ENCODE measurements at places on chromosomes 13 and 19.

DNA sequence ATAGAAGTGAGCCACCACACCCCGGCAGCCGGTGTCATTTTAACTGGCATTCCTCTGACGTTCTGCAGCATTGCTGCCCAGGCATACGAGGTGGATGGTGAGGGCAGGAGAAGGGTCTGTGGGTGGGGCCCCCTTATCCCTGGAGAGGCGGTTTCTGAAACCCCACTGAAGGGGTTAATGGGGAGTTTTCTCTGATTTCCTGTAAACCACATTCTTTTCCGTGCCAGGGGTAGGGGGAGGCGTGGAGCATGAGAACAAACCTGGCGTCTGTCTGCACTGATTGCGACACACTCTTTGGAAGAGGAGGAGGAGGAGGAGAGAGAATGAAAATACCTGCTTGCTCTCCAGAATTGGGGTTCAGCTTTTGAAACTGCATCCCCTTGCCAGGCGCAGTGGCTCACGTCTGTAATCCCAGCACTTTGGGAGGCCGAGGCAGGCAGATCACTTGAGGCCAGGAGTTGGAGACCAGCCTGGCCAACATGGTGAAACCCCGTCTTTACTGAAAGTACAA, 2.7 kb upstream of the C3 start:
- no peak for DNase-seq

DNA sequence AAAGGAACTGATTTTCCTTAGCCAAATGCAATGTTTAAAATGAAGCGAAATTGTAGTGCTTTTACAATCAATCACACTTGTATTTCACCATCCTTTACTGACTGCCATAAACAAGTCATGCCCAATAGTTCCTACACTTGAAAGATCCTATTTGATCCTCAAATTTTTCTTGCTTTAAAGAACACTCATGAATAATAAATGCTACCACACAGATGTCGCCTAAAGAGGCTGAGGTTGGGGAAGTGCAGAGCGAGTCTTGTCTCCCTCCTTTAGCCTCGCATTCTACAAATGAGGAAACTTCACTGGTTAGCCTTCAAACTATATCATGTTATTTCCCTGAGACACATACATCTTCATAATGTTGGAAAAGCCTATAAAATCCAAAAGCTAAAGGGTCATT, 18.7 kb upstream of the AMER2 start:
- no peak for DNase-seq

DNA sequence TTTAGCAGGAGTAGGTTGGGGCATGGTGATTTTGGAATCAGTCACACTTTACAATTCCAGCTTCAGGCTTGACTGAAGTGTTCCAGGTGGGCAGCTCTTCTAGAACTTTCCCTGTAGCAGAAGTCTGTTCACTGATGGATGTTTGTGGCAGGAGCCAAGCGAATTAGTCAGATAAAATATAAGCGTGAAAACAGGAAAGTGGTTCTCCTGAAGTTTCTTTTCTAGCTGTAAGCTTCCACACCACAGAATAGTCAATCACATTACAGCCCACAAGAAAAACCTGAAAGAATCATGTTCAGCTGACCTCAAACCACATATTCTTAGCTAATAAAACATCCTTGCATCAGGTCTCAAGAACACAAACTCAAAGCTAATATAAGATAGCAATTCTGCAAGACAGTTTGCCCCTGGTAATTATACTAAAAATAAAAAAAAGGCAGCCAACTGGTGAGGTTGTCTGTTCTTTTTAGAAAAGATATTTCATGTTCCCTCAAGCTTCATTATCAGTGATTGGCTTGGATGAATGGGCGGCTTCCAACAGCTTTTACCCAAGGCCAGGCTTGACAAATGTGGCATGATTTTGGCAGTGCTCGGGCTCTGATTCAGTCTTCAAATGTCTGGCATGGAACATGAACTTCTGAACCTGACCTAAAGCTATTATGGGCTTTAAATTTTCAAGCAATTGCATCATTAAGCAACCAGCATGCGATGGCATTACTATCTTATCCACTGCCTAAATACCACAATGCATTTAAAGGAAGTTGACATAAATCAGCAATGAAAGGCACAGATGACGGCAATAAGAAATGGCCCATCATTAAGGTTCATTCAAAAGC, 136.8 kb downstream of the DCLK1 start:
- DNase-seq = no peak

DNA sequence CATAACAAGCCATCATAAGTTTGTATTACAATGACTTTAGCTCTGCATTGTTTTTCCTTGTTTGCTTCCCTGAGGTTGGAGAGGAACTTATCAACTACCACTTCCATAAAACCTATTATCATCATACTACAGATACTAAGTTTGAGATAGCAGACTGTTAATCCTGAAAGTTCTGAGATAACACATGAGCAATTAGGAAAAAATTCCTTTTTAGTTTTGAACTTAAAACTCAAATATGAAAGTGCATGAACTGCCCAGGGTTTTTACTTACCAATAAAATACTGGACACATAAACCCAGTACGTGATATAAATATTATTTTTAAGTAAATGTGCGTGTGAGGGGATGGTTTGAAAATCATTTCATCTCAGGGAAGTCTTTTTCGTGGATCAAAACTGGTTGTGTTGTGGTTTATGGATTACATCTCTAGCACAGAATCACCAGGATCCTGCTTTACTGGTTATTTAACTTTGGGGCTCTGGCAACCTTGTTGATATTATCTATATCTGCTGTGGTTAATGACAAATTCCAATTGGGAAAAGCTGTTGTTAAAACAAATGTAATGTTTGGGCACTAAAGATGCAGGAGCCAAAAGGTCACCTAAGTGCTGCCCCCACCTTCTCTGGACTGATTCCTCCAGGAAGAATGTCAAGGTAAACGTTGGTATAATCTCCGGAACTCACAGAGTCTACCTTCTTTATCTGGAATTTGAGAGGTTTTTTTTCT, 12.4 kb downstream of the CDX2 start:
- no peak for DNase-seq

GRCh38 chr13:19153782-19154450, 27.7 kb downstream of the TUBA3C start:
- DNase-seq = no peak

GRCh38 chr19:18433735-18434398, 4.1 kb downstream of the ISYNA1 start:
- no peak for DNase-seq

- no peak for DNase-seq
Observed at GRCh38 chr19:55672418-55672817, 2.6 kb upstream of the EPN1 start.

DNA sequence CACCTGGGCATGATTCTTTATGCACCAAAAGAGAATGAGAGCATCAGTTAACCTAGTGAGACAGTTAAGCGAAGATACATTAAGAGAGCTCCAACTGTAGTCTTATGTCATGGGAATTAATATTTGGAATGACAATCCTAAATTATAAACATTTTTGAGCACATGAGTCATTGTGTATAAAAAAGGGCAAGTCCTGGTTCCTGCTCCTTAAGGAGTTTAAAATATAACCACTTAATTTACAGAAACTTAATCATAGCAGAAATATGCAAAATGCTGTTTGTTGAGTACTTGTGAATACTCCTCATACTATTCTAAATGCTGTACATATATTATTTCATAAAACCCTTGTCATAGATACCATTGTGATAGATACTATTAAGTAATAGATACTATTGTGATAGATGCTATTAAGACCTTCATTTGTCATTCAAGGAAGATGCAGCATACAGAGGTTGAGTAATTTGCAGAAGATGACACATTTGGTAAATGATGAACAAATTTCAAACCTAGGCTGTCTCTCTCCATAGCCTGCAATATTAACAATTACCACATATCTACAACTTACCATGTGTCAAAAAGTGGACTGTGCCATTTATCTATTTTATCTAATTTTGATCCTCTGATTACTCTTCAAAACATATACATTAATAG, 301.0 kb downstream of the TBC1D4 start:
- DNase-seq = no peak

DNA sequence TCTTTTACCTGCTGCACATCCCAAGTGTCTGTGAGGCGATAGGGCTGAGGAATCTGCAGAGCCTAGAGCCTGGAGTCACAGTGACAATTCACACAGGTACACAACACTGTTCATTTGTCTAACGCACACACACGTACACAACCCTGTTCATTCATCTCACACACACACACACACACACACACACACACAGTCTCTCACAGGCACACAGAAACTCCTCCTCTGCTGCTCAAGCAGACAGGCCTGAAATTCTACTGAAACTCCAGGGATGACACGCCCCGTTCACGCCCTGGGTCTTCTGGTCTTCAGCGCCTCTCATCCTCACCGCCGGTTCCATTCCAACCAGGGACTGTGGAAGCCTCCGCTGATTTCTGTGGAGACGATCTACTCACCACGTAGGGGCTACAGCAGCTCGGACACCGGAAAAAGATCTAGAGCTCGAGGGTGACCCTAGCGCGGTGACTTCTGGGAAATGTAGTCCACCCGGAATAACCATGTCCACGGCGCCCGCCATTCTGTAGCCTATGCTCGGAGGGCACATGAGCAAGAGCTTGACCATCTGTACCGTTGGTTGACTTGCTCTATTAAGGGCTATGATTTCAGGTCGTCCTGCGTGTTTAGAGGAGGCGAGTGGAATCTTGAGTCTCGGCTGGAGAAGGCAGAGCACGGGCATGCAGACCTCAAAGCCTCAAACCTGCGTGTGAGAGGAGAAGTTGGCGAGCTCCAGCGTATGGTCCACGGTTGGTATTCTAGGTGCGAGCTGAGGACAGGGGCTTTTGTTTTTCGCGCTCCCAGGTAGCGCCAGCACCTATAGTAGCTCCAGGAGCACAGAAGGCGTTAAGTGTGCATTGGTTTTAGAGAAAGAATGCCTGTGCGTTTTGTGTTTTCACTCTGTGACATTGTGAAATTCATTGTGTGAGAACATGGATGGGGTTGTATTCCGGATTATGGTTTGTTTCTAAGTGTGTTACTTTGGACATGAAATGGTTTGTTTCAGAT, 33.4 kb downstream of the ZNF45 start:
- peak; percentile 14 for DNase-seq

- DNase-seq = no peak
Observed at GRCh38 chr13:21344662-21345176, 114.4 kb downstream of the ZDHHC20 start.

DNA sequence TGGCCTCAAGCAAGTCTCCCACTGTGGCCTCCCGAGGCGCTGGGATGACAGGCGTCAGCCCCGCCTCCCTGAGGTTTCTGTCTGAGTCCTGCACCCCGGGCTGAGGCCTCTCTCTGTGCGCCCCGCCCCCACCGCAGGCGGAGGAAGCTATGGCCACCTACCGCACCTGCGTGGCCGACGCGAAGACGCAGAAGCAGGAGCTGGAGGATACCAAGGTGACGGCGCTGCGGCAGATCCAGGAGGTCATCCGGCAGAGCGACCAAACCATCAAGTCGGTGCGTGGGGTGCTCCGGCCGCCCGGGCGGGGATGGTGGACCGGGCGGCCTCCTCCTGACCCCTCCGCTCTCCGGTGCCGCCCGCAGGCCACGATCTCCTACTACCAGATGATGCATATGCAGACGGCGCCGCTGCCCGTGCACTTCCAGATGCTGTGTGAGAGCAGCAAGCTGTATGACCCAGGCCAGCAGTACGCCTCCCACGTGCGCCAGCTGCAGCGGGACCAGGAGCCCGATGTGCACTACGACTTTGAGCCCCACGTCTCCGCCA, 12.7 kb downstream of the ARHGAP45 start:
- DNase-seq = no peak

- no peak for DNase-seq
Observed at GRCh38 chr19:49558591-49558990, 21.8 kb downstream of the NOSIP start.

- peak; percentile 47 for DNase-seq
Observed at GRCh38 chr19:17394891-17395415, 957 bp upstream of the CCDC194 start.

DNA sequence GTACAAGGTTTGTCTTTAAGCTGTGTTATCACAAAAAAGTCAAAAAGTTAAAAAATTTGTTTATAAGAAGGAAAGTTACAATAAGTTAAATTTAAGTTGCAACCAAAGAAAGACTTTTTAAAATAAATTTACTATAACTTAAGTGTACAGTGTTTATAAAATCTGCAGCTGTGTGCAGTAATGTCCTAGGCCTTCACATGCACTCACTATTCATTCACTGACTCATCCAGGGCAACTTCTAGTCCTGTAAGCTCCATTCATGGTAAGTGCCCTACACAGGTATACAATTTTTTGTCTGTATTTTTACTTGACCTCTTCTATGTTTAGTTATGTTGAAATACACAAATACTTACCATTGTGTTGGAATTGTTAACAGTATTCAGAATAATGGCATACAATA, 667.9 kb upstream of the SLITRK5 start:
- DNase-seq = no peak

DNA sequence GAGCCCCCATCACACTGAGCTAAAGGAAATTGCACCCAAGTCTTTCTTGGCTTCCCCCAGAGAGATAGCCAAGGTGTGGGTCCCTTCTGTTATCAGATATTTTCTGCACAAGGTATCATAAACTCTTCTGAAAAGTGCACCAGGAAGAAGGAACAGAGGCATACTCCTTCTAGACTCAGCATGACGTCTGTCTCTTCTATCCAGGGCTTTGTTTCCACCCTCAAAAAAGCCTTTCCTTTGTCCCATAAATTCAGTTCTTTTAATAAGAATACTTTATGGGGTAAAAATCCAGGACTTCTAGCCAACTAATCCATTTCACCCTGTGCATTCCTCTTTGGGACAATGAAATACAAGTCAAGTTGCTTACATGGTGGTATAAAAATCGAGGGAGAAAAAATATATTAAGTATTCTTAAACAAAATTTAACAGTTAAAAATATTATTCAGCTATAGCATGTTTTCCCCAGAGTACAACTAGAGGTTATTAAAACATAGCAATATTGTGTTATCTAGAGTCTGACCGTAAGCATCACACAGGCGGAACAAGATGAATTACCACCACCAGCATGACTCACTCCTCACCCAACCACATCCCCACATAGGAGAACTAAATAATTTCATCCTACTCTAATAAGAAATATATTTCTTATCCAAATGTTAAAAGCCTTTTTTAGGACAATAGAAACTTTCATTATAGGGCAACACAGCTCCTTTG, 79.9 kb upstream of the GPC6 start:
- no peak for DNase-seq

DNA sequence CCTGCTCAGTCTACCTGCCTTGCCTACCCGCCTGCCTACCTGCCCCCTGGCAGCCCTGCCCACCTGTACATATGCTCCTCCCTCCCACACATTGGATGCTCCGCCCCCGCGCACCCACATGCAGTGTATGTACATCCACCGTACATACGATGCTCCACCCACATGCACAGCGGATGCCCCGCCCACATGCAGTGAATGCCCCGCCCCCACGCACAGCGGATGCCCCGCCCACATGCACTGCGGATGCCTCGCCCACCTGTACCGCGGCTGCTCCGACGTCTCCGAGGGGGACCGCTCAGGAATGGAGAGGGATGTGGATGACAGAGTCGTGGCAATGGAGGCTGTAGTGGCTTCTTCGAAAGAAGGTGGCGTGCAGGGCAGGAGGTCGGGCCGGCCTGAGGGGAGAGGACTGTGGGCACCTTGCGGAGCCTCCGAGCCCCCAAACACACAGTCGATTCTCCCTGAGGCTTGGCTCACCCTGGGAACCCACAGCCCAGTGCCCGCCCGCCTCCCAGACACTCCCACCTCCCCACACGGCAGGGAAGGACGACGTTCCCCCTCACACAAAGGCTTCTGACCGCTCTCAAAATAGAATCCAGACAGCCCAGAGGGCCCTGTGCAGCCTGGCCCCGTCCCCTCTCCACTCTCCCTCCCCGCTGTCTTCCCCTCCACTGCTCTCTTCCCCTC, 16.5 kb upstream of the CACTIN start:
- peak; percentile 15 for DNase-seq

GRCh38 chr13:79406597-79406908, 498 bp upstream of the RBM26 start:
- no peak for DNase-seq

- peak; percentile 56 for DNase-seq
Observed at GRCh38 chr19:45444318-45445041, 20.8 kb upstream of the ERCC1 start.
